ENCODE measurements at places on chromosomes 6 and 20.

- DNase-seq: no peak
Measured at GRCh38 chr6:36915599-36915998, 29.8 kb downstream of the C6orf89 start.

DNA sequence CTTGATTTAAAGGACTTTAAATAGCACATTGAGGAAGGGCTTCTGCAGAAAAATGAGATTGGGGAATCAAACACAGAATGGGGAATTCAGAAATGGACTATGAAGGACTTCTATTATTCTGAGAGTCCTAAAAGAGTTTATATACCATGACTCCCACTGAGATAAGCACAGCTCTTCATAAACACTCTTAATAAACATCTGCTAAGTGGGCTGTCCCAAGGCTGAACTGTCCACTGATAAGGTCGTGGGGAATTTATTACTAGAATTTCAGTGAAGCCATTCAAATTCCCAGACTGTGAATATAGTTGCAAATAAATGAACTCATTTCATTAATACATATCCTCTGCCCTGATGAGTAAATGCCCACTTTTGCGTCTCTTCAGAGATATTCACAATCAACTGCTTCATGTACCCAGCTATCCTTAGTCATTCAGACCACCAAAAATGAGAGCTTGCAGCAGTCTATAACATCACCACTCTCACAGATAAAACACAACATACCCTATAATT is 468.2 kb upstream of the RUNX2 start:
- DNase-seq: no peak

DNA sequence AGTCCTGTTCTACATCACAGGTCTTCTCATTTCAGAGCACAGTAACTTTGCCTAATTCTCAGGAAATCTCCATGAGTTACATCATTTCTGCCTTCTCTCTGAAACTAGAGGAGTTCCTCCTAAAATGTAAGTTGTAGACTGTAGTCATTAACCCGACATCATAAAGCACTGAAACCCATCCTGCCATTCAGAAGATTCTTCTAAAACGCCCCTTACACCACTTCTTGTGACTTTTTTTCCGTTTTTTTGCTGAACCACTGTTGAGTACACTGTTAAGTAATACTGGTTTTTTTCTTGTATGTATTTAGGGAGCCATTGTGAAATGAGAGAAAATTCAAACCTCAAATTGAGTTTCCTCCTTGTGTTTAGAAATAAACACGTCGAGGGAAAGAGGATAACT is 117.3 kb downstream of the MAP3K4 start:
- no peak for DNase-seq

DNA sequence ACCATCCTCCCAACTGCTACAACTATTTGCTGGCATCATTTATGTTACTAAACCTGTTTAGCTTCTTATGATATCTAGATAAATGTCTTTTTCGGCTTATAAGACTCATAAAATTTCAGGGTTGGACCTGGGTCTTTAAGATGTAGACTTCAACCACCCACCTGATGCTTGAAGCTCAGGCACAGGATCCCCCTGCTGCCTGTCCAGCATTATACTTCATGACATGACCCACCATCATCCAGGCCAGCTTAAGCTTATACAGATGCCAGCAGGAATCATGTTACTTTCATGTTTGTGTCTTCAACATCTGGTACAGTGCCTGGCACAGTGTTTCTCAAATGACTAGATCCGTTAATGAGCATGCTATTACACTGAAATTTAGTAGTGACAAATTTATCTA is 47.4 kb downstream of the SLC17A5 start:
- DNase-seq: no peak

DNA sequence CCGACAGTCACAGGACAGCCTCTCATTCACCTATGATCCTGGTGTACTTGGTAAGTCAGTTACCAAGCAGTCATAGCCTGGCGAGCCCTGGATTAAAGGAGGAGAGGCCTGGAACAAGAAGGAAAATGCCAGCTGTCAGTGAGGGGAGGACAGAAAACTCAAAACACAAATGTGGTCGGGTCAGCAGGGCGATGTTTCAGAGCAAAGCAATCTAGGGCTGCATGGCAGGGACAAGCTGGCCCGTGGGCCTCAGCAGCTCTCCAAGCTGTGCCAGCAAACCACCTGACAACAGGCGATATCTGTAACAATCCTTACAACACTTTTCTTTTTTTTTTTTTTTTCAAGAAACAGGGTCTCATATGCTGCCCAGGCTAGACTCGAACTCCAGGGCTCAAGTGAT is 40.3 kb downstream of the MGME1 start:
- no peak for DNase-seq

GRCh38 chr6:16184129-16184528 is 54.3 kb upstream of the GMPR start:
- no peak for DNase-seq

- DNase-seq: no peak
Measured at GRCh38 chr6:168165373-168165772, 86.4 kb upstream of the FRMD1 start.

DNA sequence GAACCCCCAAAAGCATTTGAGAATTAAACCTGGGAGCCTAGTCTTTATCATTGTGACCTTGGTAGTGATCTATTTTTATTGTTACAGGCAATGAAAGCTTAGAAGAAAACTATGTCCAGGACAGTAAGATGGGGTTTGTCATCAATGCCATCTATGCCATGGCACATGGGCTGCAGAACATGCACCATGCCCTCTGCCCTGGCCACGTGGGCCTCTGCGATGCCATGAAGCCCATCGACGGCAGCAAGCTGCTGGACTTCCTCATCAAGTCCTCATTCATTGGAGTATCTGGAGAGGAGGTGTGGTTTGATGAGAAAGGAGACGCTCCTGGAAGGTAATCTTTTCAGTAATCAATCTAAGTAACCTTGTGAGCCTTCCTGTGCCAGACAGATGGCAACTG is 191.5 kb upstream of the RAB32 start:
- DNase-seq: no peak

GRCh38 chr6:42545226-42545773 is 18.5 kb upstream of the UBR2 start:
- DNase-seq: no peak
